HT1080 (cell line): ENCODE measurements at places on chromosomes 16 and 17.

DNA sequence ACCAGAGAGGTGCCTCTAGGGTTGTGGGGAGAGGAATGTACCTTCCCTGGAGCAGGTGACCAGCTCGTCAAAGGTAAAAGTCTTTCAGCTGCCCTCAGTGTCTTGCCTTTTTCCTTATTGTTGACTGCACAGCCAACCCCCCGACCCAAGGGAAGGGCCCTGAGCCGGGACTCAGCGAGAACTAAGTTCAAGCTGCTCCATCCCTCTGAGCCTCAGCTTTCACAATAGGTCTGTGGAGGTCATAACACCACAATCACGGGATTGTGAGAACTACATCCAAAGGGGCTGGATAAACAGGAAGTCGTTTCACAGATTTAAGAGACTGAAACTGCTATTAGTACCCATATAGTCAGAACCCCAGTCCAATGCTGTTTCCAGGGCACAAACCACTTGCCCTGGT is 2.6 kb upstream of the KRT36 start:
- DNase-seq = peak; percentile 8

GRCh38 chr16:10878644-10879501 is 1.9 kb downstream of the CIITA start:
- DNase-seq = no peak

- DNase-seq = no peak
Measured at GRCh38 chr17:30000001-30000754, 58.7 kb downstream of the EFCAB5 start.

GRCh38 chr17:79997011-79997660 is 38.5 kb downstream of the TBC1D16 start:
- DNase-seq = no peak

- no peak for DNase-seq
Measured at GRCh38 chr16:30664616-30665109, 6.4 kb downstream of the FBRS start.

DNA sequence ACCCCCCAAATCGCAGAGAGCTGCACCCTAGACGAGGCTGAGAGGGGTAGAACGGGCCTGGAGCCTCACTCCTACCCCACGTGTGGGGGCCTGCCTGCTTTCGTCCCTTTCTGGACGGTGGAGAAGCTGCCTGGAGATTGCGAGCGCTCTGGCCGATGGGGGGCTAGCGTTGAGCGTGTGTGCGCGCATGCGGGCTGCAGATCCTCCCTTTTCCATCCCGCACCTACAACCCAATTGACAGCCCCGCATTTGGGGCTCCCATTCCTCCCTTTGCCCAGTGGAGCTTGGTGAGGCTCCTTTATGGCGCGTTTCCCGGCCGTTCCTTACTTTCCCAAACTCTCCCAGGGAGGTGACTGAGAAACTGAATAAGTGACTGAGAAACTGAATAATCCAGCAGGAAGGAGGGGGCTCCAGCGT is 907 bp upstream of the ESRP2 start:
- DNase-seq = no peak

DNA sequence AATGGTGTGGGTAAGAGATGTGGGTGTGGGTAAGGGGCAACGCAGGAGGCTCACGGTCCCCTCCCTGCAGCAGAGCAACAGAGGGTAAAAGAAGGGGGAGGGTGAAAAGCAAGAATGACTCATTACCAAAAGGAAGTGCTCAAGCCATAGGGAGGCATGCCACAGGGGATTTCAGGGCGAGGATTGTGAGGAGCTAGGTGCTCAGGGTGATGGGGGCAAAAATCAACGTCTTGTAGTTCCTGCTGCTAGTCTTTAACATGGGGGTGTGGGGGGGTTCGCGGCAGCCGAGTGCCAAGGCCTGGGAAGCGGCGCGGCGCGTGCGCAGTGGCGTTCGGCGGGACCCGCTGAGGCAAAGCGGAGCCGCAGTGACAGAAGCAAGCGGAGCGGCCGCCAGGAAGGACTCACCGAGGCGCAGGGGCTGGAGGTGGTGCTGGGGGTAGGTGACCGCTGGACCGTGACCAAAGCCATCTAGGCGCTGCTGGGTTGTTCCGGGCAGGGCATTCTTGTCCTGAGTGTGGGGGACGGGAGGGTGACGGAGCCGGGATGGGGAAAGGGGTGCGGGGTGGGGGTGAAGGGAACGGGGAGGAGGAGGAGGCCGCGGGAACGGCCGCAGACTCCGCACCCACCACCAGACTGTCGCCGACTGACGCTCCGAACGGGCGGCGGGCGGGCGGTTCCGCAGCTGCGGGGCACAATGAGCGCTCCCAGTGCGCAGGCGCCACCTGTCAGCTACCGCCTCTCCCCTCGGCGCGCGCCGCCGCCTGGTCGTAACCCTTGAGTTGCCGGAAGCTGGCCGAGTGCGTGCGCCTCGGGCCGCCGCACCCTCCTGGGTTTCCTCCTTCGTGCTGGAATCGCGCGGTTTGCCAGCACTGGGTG is at the start of gene SSH2:
Gene SSH2 (minus strand): TSS at position 696 of the 876 bp plus-strand sequence. CDS start 228 bp downstream, at position 468.
- peak; percentile 84 for DNase-seq

DNA sequence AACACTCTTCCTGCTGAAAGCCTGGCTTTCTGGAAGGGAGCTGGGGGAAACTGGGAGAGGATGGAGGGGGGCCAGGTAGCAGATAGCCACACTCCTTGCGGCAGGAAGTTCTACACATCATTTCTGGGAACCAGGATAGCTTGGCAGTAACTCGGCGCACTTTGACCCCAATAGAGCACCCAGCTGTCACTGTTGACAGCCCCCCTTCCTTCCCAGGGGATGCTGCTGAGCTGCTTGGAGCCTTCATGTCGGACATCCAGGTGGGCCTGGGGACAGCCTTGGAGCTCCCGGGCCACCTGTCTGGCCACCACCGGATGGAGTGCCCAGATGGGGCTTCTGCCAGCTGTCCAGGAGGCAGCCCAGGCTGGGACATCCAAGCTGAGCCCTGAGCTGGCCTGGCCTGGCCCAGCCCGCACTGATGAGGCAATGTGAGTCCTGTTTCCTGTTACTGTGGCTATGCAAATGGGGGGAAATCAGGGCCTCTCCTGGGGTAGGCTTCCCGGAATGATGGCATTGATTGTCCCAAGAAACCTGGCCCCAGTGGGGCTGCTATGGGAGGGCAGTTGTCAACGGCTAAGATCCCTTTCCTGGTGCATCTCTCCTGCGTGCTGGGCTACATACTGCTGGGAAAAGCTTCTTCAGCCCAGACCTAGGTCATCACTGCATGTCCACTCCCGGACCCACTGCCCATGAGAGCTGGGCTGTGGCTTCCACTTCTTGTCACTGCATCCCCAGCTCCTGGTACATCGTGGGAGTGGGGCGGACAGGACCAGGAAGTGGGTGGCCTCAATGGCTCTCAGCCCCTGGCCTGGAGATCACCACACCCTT is 50.0 kb downstream of the SOCS1 start:
- peak; percentile 50 for DNase-seq

GRCh38 chr17:69733171-69734012 is 318.9 kb downstream of the MAP2K6 start:
- DNase-seq = peak; percentile 94

- no peak for DNase-seq
Measured at GRCh38 chr17:77644181-77645071, 314.1 kb upstream of the TNRC6C start.

DNA sequence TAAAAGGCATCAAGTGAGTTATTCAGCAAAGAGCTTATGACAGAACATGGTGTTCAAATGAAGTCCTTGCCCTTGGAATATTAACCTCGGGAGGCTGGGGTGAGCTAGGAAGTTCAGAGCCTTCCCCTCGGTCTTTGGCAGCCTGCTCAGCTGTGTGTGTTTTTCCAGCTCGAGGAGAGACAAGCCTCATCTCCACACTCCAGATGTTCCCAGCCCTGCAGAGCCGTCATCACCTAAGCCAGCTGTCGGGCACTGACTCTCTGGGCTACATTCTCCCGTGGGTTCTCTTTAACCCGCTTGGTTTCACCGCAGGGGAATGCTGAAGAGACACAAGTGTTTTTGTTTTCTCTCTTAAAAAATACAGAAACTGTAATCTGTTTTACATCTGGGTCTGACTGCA is 47.1 kb downstream of the IRX3 start:
- no peak for DNase-seq

DNA sequence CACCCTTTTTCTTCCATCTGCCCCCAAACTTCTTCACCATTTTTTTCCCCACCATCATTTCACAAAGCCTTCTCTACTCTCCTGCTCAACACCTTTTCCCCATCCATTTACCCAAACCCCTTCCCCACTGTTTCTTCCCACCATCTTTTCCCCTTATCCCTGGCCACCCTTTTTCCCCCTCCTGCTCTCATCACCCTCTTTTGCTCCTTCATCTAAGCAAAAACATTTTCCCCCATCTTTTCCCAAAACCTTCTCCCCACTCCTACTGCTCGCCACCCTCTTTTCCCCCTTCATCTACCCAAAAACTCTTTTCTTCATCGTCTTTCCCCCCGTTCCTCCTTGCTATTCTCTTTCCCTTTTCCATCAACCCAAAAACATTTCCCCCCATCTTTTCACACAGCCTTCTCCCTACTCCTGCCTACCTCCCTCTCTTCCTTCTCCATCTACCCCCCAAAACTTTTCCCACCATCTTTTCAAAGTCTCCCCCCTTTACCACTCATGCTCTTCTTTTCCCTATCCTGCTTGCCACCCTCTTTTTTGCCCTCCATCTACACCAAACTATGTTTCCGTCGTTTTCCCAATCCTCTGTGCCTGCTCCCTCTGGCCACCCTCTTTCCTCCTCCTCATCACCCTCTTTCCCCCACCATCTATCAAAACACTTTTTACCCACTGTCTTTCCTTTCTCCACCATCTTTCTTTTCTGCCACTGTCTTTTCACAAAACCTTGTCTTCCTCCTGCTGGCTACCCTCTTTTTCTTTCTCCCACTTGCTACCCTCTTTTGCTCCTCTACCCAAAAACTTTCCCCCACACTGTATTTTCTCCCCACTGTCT is 205.8 kb upstream of the WSB1 start:
- DNase-seq = no peak

GRCh38 chr17:76709077-76709950 is 1.5 kb downstream of the MXRA7 start:
- DNase-seq = peak; percentile 98

- peak; percentile 25 for DNase-seq
Measured at GRCh38 chr17:73401911-73402310, 90.1 kb upstream of the CDC42EP4 start.

DNA sequence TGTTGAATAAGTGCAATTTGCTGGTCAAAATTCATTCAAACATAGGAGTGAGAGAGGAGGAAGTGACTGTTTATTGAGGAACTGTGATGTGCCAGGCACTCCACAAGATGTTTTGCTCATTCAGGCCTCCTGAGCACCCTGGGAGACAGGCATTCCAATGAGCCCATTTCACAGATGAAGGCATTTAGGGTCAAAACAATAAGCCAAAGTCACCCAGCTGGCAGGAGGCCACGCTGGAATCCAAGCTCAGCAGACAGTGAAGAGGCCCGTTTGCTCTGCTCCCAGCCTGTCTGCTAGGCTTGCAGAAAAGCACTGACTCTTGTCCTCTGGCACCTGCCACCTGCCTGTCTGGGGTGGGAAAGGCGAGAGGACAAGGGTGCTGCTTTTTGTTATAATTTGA is 10.1 kb upstream of the SLC25A39 start:
- no peak for DNase-seq

DNA sequence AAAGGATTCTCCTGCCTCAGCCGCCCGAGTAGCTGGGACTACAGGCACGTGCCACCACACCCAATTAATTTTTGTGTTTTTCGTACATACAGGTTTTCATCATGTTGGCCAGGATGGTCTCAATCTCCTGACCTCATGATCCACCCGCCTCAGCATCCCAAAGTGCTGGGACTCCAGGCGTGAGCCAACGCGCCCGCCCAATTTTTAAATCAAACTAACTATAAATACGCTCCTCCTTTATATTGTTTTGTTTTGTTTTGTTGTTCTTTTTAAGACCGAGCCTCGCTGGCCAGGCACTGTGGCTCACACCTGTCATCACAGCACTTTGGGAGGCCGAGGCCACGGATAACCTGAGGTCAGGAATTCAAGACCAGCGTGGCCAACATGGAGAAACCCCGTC is 1.9 kb upstream of the UTP6 start:
- DNase-seq = no peak

- DNase-seq = peak; percentile 8
Measured at GRCh38 chr16:47928008-47928407, 227.8 kb downstream of the ABCC12 start.

DNA sequence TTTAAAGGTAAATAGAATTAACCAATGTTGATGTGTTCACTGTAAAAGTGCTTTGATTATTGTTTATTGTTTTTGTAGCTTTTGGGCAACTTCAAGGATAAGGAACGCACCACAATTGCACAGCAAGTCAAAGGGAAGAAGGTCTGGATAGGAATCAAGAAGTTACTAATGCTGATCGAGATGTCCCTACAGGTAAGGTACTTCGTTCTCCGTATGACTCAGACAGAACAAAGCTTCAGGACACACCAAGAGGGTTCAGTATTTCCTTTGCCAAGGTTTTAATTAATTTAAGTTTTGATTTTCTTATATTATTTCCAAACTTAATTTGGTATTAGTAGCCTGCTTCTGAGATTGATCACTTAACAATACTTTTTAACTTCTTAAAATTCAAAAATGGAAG is 67.1 kb downstream of the WNT3 start:
- no peak for DNase-seq

DNA sequence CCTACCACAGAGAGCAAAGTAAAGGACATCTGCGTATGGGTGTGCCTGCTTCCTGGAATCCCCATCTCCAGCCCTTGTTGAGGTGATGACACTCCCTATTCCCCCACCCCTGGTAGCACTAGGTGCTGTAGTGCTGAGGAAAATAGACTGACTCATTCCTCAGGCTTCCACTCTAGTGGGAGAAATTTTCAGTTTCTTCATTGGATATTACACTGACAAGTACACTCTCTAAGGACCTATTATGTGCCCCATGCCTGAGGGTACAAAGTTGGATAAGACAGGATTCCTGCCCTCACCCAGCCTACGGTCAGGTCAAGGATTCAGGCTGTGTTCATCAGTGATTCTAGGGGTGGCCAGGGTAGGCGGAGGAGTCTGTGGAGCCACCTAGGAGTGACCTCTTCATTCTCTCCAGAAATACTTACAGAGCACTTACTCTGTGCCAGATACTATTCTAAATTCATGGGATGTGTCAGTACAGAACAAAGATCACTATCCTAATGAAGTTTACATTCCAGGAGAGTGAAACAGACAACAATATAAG is 4.5 kb upstream of the ZC3H7A start:
- peak; percentile 37 for DNase-seq

GRCh38 chr17:78537217-78537860 is 39.9 kb downstream of the DNAH17 start:
- no peak for DNase-seq

GRCh38 chr17:73083432-73083831 is 9.1 kb downstream of the SLC39A11 start:
- no peak for DNase-seq
